CD4-positive, alpha-beta T cell (primary cell): ENCODE measurements at places on chromosomes 3 and 15. TPM values are rescaled to one million over a fixed set of nuclear protein-coding genes. Genes with fewer than 3 reads are reported as not detected.

GRCh38 chr3:194620196-194620595, 13.0 kb downstream of the TMEM44 start:
- H3K4me1 ChIP-seq = no peaks in the 10 kb centered on the region
- DNase-seq = no peak
- H3K27me3 ChIP-seq = no peaks in the 10 kb centered on the region
- H3K27ac ChIP-seq = no peak overlapping the region
- H3K4me3 ChIP-seq = no peak overlapping the region
- H3K36me3 ChIP-seq = no peaks in the 10 kb centered on the region

GRCh38 chr3:151709847-151710246, 23.9 kb upstream of the AADACL2 start:
- H3K4me1 ChIP-seq = no peaks in the 10 kb centered on the region
- no peak overlapping the region for H3K4me3 ChIP-seq
- H3K36me3 ChIP-seq = no peaks in the 10 kb centered on the region
- H3K27me3 ChIP-seq = no peaks in the 10 kb centered on the region
- H3K27ac ChIP-seq = no peak overlapping the region

- no peaks in the 10 kb centered on the region for H3K36me3 ChIP-seq
- no peak for DNase-seq
- H3K27me3 ChIP-seq = no peaks in the 10 kb centered on the region
Measured at GRCh38 chr15:33040496-33040895, 154.0 kb downstream of the FMN1 start.

GRCh38 chr15:31387479-31388118, 61.0 kb downstream of the KLF13 start:
- peaks cover 64% of the 10 kb centered on the region for H3K4me1 ChIP-seq
- H3K27ac ChIP-seq = peak overlapping the region; percentile 53
- H3K27me3 ChIP-seq = no peaks in the 10 kb centered on the region
- no peak for DNase-seq

The C3orf22 gene
- not detected for total RNA-seq

DNA sequence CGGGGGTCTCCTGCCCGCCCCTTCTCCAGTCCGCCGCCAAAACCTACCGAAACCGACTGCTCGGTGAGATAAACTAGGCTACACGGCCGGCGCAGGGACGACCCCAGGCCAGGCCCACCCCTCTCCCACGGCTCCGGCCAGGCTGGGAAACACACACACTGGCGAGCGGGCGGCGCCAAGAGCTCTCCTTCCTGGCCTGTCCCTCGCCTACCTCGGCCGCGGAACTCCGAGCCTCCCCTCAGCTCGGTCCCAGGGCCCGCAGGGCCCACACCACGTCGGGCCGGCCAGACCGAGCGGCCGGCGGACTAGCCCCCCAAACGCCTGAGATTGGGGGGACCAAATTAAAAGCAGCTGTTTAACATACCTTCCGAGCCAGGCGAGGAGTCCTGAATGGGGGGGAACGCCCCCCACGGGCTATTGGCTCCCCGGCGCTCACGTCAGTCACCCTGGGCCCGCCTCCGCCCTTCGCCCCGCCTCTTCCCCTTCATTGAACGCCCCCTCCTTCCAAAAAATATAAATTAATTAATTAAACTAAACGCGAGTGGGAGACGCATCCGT, 4.0 kb upstream of the SIN3A start:
- H3K27me3 ChIP-seq = no peaks in the 10 kb centered on the region
- DNase-seq = peak; percentile 86
- H3K27ac ChIP-seq = peak overlapping the region; percentile 99
- peaks cover 31% of the 10 kb centered on the region for H3K4me1 ChIP-seq
- H3K4me3 ChIP-seq = peak overlapping the region; percentile 93

The IL5RA gene
- total RNA-seq = 0.59 TPM

The MCF2L2 gene
- 4.1 TPM for total RNA-seq

DNA sequence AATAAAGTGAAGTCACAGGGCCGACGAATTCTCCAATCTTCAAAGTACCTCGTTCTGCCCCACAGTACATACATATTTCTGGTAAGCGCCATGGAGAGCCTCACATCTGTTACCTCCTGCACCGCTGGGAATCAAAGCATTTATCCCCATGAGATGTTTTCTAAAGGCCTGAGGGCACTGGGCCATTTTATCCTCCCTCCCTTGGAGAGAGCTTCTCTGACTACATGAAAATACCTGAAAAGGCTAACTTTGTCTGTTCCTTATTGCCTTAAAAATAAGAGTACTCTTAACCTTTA, 148.1 kb downstream of the RORA start:
- DNase-seq = no peak
- H3K27me3 ChIP-seq = peaks cover under 1% of the 10 kb centered on the region
- H3K27ac ChIP-seq = no peak overlapping the region
- H3K4me1 ChIP-seq = no peaks in the 10 kb centered on the region
- H3K36me3 ChIP-seq = no peaks in the 10 kb centered on the region
